ENCODE measurements at places on chromosomes 12 and 14. TPM values are rescaled to one million over a fixed set of nuclear protein-coding genes. Genes with fewer than 3 reads are reported as not detected.
A peak's percentile ranks its signal among the peaks of the same experiment; 100 is the strongest.

Gene ANG
- 2.8 TPM for polyA plus RNA-seq

Gene UBR7
- 47.8 TPM for polyA plus RNA-seq

Gene ATG14
- polyA plus RNA-seq, result 2.5 TPM

Gene TPPP2
- not detected for polyA plus RNA-seq

DNA sequence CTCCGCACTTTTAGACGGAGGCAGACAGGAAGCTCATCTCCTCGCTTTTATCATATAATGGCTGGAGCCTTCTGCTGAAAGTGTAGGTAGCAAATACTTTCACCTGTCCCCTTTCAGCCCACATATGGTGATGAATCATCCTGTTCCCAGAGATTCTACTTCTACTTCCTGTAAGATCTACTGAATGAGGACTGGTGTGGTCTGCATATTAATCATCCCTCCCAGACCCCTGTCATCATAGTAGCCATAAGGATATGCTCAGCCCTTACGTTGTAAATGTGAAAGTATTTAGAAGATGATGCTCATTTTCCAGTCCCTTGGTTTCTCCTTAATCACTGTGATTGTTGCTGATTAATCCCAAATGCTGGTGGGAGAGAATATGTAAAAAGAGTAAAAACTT is 268.2 kb upstream of the GRIP1 start:
- H3K4me3 ChIP-seq, result no peak overlapping the region
- no peak for DNase-seq
- no peak overlapping the region for H3K27ac ChIP-seq
- H3K27me3 ChIP-seq, result no peaks in the 10 kb centered on the region

DNA sequence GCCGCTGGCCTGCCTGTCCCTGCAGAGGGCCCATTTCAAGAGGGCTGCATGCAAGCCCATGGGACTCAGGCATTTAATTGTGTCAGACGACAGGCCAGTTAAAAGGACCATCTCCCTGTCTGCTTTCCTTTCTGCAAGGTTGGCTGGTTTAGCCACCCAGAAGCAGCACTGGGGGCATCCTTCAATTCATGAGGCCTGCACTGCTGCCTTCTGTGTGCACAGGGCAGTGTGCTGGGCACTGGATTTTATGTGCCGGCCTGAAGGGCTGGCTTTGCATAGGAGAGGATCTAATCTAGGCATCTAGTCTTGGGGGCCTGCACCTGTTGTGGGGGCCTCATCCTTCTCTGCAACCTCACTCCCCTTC is 114.1 kb upstream of the FKBP4 start:
- no peak overlapping the region for H3K4me3 ChIP-seq
- no peaks in the 10 kb centered on the region for H3K4me1 ChIP-seq
- no peaks in the 10 kb centered on the region for H3K36me3 ChIP-seq
- DNase-seq, result no peak
- no peak overlapping the region for H3K27ac ChIP-seq
- no peaks in the 10 kb centered on the region for H3K27me3 ChIP-seq

DNA sequence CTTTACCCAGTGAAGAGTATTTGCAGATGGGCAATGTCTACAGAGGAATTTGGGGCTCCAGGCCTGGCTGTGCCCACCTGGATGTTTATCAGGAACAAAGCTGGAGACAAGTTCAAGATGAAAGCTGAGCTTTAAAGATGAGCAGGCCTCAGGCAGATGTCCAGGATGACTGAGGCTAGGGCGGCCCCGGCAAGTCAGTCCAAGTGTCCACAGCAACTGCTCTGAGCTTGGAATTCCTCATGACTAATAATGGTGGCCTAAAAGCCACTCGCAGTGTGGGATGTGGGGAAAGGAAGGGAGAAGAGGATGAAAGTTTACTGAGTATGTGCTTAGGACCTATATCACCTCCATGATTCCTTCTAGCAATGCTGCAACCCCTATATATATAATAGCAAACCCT is 128.2 kb upstream of the NOS1 start:
- H3K27me3 ChIP-seq, result no peaks in the 10 kb centered on the region
- H3K4me1 ChIP-seq, result no peaks in the 10 kb centered on the region
- DNase-seq, result no peak
- no peak overlapping the region for H3K27ac ChIP-seq

DNA sequence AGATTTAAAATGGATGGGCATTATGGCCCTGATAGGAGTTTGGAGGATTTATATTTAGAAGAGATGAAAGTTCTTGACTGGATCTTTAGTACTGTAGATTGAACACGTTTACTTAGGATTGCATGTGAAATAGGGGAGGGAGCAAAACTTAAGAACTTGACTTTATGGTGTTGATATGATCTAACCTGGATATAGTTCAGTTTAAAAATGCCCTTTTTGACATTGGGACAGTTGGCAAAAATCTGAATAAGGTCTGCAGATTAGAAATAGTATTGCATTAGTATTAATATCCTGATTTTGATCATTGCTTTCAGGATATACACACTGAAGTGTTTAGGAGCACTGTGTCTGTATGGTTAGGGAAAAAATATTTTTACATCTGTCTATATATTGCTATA is 9.6 kb downstream of the TMBIM6 start:
- H3K4me3 ChIP-seq, result no peak overlapping the region
- H3K27me3 ChIP-seq, result no peaks in the 10 kb centered on the region
- peaks cover 41% of the 10 kb centered on the region for H3K36me3 ChIP-seq
- no peak for DNase-seq

- no peaks in the 10 kb centered on the region for H3K27me3 ChIP-seq
- peaks cover 12% of the 10 kb centered on the region for H3K4me1 ChIP-seq
- H3K4me3 ChIP-seq, result no peak overlapping the region
These were observed 65.5 kb upstream of the PPP4R3A start for GRCh38 chr14:91575469-91576208.

GRCh38 chr14:61308198-61308597 is 13.2 kb upstream of the PRKCH start:
- no peak overlapping the region for H3K4me3 ChIP-seq
- no peaks in the 10 kb centered on the region for H3K36me3 ChIP-seq
- no peak for DNase-seq

- no peak for DNase-seq
- no peaks in the 10 kb centered on the region for H3K36me3 ChIP-seq
- no peak overlapping the region for H3K27ac ChIP-seq
- no peaks in the 10 kb centered on the region for H3K27me3 ChIP-seq
These were observed 27.5 kb downstream of the ADGRD1 start for GRCh38 chr12:130981074-130981742.

DNA sequence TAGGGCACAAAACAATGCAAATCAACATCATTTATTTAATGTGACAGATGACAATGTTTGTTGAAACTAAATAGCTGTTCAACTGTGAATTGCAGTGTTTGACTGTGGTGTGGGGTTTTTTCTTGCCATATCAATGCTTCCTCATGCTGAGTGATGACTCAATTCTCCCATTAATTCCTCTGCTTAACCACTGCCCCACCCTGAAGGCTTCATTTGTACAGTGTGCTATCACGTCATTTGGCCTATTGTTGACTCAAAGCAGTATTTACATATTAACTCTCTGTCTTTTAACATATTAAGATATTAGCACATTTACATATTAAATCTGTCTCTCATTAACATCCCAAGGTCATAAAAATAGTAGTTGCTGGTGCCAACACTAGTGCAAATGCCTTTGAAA is 164.8 kb upstream of the NRXN3 start:
- H3K4me3 ChIP-seq, result no peak overlapping the region
- no peak overlapping the region for H3K27ac ChIP-seq
- no peaks in the 10 kb centered on the region for H3K36me3 ChIP-seq
- no peaks in the 10 kb centered on the region for H3K27me3 ChIP-seq
- H3K4me1 ChIP-seq, result no peaks in the 10 kb centered on the region
- no peak for DNase-seq

- no peaks in the 10 kb centered on the region for H3K27me3 ChIP-seq
- no peaks in the 10 kb centered on the region for H3K36me3 ChIP-seq
- DNase-seq, result no peak
These were observed 54.5 kb downstream of the MIS18BP1 start for GRCh38 chr14:45198551-45198950.

DNA sequence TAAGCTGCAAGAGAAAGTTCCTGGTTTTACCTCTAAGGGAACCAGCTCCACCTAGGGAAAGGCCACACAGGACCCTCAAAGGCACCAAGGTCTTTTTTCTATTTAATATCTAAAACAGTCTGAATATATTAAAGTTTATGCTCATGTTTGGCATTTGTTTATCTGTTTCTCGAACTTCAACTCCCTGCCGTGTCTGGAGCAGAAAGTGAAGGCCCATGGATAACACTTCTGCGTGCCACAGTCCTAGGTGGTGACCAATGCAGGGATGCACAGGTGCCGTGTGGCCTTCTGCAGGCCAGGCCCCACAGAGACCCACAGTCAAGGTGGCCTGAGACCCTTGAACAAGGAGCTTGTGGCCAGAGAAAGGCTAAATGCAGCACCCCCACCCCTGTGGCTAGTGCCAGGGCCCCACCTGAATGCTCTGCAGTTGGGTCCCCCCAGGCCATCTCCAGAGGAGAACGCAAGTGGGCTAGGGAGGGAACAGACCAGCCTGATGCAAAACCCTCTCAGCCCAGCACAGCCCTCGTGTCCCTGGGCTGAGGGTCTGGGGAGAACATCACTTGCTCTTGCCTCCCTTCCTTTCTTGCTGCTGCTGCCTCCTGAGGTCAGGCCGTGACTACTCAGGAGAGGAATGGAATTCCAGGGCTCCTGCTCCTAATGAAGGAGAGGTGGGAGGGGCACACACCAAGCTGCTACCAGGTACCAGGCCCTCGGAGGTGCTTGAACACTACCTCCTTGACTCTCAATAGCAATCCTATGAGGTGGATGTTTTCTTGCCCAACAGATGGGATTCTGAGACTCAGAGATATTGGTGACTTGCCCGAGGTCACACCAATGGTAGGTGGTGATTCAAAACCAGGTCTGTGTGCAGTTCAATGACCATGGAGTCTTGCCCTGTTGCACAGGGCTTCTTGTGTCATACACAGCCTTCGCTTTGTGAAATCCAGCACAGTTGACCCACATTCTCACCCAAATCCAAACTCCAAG is 45.4 kb downstream of the PSMA6 start:
- no peak overlapping the region for H3K4me3 ChIP-seq
- no peaks in the 10 kb centered on the region for H3K36me3 ChIP-seq
- no peak for DNase-seq
- no peak overlapping the region for H3K27ac ChIP-seq
- H3K27me3 ChIP-seq, result no peaks in the 10 kb centered on the region

GRCh38 chr14:94827711-94828447 is 58.0 kb upstream of the GSC start:
- no peaks in the 10 kb centered on the region for H3K4me1 ChIP-seq
- no peaks in the 10 kb centered on the region for H3K27me3 ChIP-seq
- no peak for DNase-seq
- no peak overlapping the region for H3K27ac ChIP-seq

GRCh38 chr14:34981743-34982420 is 910 bp upstream of the SRP54 start:
- peak overlapping the region; percentile 98 for H3K27ac ChIP-seq
- no peak for DNase-seq
- no peaks in the 10 kb centered on the region for H3K27me3 ChIP-seq
- H3K36me3 ChIP-seq, result no peaks in the 10 kb centered on the region

- H3K27me3 ChIP-seq, result no peaks in the 10 kb centered on the region
- H3K36me3 ChIP-seq, result no peaks in the 10 kb centered on the region
- no peak for DNase-seq
- no peaks in the 10 kb centered on the region for H3K4me1 ChIP-seq
These were observed 164.4 kb downstream of the CAND1 start for GRCh38 chr12:67433385-67434175.

DNA sequence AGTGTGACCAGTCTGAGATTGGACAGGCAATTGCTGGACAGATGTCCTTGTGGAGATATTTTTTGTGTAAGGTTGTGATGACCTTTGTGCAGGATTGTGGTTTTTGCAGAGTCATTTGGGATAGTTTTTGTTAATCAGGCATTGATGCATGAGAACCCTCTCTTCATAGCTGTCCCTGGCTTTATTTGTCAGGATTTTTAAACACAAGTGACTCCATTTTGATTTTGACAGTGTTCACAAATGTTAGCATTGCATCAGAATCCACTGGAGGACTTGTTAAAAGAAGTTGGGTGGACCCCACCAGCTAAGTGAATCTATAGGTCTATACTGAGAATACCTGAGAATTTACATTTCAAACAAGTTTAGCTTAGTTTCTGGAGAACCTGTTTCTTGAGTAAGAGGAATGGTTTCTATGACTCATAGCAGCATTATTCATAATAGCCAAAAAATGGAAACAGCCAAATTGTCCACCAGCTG is 11.8 kb downstream of the FNTB start:
- no peaks in the 10 kb centered on the region for H3K36me3 ChIP-seq
- DNase-seq, result no peak
- no peak overlapping the region for H3K4me3 ChIP-seq
- H3K4me1 ChIP-seq, result no peaks in the 10 kb centered on the region
- no peak overlapping the region for H3K27ac ChIP-seq

- H3K36me3 ChIP-seq, result no peaks in the 10 kb centered on the region
- no peak for DNase-seq
- no peak overlapping the region for H3K27ac ChIP-seq
- H3K4me1 ChIP-seq, result peaks cover 8% of the 10 kb centered on the region
- no peaks in the 10 kb centered on the region for H3K27me3 ChIP-seq
These were observed 34.9 kb downstream of the CCDC177 start for GRCh38 chr14:69539631-69540410.

DNA sequence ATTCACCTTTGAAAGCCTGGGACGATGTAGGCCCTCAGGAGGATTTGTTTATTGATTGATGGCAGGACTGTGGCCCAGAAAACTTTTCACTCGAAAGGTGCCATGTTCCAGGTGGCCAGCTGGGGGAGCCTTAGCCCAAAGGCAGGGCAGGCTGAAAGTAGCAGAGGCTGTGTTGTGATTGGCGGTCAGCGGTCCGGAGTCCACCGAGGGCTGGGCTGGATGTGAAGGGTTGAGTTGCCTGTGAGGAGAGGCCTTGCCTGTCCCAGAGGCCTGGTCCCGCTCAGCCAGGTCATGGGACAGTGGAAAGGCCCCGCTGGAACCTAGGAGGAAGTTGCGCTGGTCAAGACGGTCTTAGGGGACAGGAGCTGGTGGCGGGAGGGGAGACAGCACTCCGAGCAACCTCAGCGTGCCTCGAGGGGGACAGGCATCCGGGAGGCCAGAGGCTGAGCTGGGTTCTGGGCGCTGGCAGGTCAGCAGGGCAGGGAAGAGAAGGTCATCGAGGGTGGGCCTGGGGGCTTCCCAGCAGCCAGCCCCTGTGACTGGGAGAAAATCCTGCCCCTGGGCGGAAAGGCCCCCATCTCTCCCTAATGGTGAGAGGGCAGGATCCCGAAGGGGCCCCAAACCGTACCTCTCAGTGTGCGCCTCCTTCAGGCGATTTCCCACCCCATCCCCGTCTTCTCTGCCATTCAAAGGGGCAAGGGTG is 26.3 kb downstream of the CMA1 start:
- no peak overlapping the region for H3K4me3 ChIP-seq
- peaks cover 17% of the 10 kb centered on the region for H3K4me1 ChIP-seq
- H3K27ac ChIP-seq, result no peak overlapping the region
- no peaks in the 10 kb centered on the region for H3K27me3 ChIP-seq

DNA sequence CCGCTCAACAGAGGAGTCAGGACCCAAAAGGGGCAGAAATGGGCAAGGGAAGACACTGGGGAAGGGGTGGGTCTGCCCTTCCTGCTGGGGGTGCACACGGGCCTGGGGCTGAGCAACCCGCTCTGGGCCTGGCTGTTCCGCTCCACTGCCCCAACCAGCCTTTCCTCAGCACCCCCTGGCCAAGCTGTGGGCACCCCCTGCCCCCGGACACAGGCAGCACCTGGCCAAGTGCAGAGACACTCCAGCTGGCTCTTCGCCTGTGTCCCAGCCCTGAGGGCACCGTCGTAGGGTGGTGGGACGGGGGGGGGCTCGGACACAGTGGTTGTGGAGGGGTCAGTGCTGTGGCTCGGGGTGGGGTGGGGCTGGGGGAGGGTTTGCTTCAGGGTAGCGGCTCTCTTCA is 10.3 kb downstream of the PACS2 start:
- H3K4me1 ChIP-seq, result peaks cover 2% of the 10 kb centered on the region
- H3K4me3 ChIP-seq, result no peak overlapping the region
- no peaks in the 10 kb centered on the region for H3K36me3 ChIP-seq
- no peak overlapping the region for H3K27ac ChIP-seq

- no peak overlapping the region for H3K27ac ChIP-seq
- H3K4me1 ChIP-seq, result peaks cover 11% of the 10 kb centered on the region
- H3K27me3 ChIP-seq, result no peaks in the 10 kb centered on the region
- H3K4me3 ChIP-seq, result no peak overlapping the region
These were observed 88.3 kb upstream of the AMN1 start for GRCh38 chr12:31817120-31817519.

All from CD4-positive, alpha-beta memory T cell (primary cell).